HT-29 (cell line): ENCODE measurements at places on chromosomes 6 and 20. TPM values are rescaled to one million over a fixed set of nuclear protein-coding genes. Genes with fewer than 3 reads are reported as not detected.

Gene SNAP91
- total RNA-seq, result not detected in 2 replicates

Gene KHDC1L
- total RNA-seq, result not detected in 2 replicates

Gene GLO1
- 65.1 and 65.2 TPM in 2 replicates for total RNA-seq

Gene ZNF311
- total RNA-seq, result 1.1 and 1.2 TPM in 2 replicates

Gene NOX3
- total RNA-seq, result not detected in 2 replicates

Gene NKX2-4
- not detected in 2 replicates for total RNA-seq

Gene TFAP2A
- 2.2 and 3.8 TPM in 2 replicates for total RNA-seq

Gene RBPJL
- not detected in 2 replicates for total RNA-seq

Gene SYCP2
- 0.69 and 1.7 TPM in 2 replicates for total RNA-seq

Gene FAM162B
- not detected in 2 replicates for total RNA-seq

DNA sequence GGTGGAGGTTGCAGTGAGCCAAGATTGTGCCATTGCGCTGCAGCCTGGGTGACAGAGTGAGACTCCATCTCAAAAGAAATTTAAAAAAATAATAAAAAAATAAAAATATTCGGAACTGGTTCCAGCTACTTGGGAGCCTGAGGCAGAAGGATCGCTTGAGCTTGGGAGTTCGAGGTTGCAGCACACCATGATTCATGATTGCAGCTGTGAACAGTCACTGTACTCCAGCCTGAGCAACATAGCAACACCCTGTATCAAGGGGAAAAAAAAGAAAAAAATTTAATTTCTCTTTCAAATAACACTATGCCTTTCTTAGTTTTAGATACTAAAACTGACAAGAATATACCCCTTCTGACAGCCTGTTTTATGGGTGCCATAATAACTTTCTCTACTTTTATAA, 10.5 kb downstream of the KDM1B start:
- DNase-seq, result no peak

DNA sequence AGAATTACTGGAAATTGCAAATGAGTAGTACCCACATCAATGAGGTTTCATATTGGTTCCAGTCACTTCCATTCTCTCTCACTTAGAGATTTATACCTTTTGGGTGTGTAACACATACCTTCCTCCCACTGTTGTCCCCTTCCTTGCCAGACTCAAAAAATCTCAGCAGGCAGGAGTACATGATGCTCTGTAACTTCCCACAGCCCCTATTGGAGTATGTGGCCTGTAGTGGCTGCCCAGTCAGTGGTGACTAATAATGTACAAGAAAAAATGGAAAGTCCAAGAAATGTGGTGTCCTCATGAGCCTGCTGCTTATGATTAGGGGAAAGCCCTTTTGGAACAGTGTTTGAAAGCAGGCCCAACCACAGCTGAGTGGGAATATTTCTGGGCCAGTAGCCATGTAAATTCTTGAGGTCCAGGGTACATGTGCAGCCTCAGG, 312.0 kb downstream of the ZFAND3 start:
- DNase-seq, result no peak

DNA sequence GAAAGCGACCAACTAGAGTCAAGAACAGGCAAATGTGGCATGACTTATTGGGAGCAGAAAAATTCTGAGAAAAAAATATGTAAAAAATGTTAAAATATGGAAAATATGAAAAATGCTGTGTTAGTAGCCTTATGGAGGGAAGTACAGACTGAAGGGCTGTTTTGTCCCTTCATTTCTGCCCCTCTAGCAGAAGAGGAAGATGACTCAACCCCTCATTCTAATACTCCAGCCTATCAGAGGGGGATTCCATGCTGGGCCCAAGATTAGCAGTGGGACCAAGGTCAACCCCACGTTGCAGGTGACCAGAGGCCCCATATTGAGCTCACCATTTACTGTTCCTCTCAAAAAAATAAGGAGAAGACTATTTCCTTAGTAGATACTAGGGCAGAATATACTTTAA, 8.4 kb downstream of the MUC21 start:
- no peak for DNase-seq

DNA sequence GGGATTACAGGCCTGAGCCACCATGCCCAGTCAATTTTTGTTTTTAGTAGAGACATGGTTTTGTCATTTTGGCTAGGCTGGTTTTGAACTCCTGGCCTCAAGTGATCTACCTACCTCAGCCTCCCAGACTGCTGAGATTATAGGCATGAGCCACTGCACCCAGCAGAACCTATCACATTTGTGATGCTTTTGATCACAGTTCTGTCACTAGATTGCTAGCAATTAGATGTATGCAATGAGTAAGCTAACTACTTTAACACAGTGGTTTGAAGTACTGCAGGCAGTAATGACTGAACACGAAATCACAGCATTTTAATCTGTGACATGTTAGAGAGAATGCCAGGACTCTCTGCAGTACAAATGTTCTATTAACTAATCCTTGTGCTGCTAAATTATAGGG, 19.6 kb upstream of the SAMHD1 start:
- no peak for DNase-seq

GRCh38 chr20:35133735-35134134, 13.4 kb downstream of the EDEM2 start:
- DNase-seq, result no peak

GRCh38 chr6:167565884-167566599, 241.2 kb downstream of the TTLL2 start:
- DNase-seq, result peak; percentile 9

DNA sequence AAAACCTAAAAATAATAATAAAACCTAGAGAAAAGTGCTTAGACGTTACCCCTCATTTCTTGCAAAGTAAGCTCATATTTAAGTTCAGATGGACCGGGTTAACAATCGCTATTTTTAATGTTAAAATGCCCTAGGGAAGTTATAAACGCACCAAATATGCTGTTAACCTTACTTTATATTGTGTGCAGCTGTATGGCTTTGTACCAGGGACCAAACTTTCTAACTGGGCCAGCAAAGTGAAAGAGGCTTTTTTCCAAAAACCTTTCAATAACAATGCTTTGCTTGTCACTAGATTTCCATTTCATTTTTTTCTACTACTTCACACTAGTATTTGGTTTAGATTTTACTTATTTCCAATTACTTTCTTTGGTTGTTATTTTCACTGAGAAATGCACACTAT, 248.5 kb downstream of the FOXC1 start:
- DNase-seq, result no peak

- DNase-seq, result no peak
Observed at GRCh38 chr6:116866281-116866871, 10.7 kb upstream of the RFX6 start.

- DNase-seq, result no peak
Observed at GRCh38 chr6:169589293-169589692, 112.5 kb downstream of the WDR27 start.

- DNase-seq, result no peak
Observed at GRCh38 chr20:49167811-49168507, 20.2 kb downstream of the STAU1 start.

- DNase-seq, result no peak
Observed at GRCh38 chr20:51365670-51366069, 176.8 kb downstream of the NFATC2 start.

DNA sequence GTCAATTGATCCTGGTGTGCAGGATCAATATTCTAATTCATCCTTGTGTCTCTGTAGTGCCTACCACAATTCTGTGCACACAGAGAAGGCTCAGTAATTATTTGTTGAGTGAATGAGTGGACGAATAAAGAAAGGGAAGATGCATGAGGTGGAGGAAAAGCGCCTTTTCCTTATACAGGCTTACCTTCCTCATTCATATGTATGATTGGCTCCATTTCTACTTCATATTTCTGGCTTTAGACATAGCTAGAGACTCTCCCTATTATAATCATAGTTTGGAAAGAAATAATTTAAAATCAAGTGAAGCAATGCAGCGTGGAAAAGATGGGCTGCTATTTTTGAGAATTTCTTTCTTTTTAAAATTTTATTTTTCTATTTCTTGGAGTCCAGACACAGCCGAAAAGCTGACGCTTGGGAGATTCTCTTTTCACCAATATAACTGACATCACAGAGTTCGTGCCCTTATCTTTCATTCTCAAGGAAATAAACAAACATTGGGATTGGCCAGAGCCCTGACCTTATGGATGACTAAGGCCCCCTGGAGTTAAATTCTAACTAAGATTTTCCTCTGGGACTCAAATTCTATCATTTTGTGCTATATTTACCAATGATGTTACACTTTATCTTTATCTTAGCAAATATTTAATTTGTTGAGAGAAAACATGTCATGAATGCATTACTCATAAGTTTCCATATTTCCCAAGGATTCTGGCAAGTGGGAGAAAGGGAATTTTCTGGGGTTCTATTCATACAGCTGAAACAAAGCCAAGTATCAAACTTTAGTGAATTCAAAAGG, 48.1 kb downstream of the PRL start:
- no peak for DNase-seq

GRCh38 chr20:43824309-43825050, 90.2 kb upstream of the TOX2 start:
- peak; percentile 57 for DNase-seq

DNA sequence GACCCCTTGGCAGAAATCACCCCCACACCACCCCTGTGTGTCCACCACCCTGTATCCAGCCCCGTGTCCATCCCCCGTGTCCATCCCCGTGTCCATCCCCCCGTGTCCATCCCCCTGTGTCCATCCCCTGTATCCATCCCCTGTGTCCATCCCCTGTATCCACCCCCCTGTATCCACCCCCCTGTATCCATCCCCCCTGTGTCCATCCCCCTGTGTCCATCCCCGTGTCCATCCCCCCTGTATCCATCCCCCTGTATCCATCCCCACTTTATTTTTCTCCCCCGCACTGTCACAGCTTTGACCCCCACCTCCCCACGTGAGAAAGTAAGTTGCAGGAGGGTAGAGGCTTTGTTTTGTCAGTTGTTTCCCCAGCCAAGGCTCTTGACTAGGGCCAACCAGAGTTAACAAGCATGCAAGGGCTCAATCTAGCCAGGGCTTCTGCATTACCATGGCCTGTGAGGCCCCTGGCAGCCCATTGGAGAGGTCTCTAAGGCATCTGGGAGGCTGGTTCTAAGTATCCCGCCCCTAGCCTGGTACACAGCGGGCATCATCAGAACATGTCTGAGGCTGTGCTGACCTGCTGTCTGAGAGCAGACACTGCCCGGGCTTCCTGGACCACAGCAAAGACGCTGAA, 18.1 kb upstream of the SIRPA start:
- DNase-seq, result no peak

GRCh38 chr6:144659202-144660182, 374.4 kb downstream of the UTRN start:
- DNase-seq, result peak; percentile 49

GRCh38 chr6:90249034-90249433, 47.6 kb downstream of the BACH2 start:
- DNase-seq, result no peak

DNA sequence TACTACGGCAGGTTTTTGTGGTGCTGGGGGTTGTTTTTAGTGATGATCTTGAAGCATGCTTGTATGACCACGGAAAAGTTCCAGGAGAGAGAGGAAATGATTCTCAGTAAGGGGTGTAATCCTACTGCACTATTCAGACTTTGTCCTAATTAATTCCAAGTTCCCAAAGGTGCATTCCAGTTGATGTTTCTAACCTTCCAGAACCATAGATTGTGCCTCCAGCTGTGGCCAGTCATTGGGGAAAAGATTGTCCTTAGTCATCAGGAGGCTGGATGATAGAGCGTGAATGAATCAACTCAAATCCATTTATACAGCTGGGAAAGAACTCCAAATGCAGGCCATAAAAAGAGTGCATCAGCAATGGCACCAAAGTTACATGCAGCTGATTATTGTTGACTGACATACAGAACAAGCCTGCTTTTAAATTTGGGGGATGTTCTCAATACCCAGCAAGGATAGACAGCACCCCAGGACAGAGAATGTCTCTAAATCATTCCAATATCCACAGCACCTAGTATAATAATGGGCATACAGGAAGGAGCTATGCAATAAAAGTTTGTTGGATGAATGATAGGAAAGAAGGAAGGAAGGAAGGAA, 27.8 kb upstream of the PKHD1 start:
- DNase-seq, result no peak

DNA sequence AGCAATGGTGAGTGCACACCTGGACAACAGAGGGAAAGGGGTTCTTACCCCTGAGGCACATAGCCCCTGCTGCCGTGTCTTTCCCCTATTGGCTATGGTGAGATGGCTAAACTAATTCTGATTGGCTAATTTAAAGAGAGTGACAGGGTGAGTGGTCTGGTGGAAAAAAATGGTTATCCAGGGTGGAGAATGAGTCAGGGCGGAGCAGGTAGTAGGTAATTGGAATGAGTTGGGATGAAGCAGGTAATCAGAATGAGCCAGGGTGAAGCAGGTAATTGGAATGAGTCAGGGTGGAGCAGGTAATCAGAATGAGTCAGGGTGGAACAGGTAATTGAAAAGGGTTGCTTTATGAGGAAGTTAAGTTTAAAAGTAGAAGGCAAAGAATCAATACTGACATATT, 200.3 kb downstream of the EYA4 start:
- peak; percentile 35 for DNase-seq
